ENCODE measurements at places on chromosomes 1 and 21.

- peak; percentile 38 for DNase-seq
Measured at GRCh38 chr1:42961312-42962091, 2.8 kb upstream of the SLC2A1 start.

DNA sequence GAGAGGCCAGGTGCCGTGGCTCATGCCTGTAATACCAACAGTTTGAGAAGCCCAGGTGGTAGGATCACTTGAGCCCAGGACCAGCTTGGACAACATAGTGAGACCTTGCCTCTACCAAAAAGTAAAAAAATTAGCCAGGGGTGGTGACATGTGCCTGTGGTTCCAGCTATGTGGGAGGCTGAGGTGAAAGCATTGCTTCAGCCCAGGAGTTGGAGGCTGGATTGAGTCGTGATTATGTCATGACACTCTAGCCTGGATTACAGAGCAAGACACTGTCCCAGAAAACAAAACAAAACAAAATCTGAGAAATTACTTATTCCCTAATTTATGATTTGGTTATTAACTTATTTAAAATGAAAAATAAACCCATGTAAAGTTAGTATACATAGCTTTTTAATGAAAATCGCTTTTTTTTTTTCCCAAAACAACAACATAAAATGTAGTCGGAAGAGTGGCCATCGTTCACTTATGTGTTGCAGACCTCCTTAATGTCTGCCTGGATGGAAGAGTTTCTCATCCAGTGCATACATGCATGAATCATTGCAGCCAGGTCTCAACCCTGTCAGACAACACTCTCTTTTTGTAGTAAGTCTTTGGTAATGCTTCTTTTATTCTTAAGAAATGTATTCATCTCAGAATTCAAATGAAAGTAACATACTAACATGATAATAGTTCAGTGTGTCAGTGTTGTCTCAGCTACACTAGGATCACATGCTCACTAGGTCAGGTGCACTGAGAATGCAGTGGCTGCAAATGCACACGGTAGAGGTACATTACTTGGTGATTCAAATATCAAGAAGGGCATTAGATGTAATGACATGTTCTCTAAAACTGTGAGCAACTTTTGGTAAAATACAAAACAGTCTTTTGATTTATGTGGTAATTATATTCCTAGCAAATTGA lies 28.0 kb downstream of the ITSN1 start:
- DNase-seq: no peak

- DNase-seq: no peak
Measured at GRCh38 chr1:246454655-246455054, 52.4 kb downstream of the SMYD3 start.

DNA sequence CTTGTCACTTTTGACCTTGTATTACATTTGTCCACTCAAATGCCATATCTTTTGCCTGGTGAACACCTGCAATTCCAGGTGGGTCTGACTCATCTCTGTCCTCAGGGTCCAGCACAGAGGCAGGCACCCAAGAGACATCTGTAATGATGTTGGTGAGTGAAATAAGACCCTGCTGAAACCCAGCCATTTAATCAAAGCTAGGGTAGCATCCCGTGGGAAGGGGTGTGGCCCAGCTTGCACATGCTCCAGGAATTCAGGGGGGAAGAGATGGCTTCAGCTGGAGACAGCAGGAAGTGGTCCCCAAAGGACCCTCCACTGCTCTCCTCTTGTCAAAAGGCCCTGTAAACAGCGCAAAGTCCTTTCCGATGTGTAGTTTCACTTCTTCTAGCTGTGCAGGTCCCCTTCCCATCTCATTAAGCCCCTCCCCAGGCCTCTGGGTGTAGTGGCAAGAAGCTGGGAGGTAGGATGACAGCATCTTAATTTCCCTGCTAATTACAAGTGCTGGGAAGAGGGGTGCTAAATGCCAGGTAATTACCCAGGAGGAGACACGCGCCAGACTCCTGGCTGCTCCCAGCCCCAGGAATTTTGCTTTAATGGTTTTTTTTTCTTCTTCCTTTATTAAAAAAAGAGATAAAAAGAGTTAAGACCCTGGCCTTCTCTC lies 54.4 kb upstream of the TRABD2B start:
- peak; percentile 7 for DNase-seq

DNA sequence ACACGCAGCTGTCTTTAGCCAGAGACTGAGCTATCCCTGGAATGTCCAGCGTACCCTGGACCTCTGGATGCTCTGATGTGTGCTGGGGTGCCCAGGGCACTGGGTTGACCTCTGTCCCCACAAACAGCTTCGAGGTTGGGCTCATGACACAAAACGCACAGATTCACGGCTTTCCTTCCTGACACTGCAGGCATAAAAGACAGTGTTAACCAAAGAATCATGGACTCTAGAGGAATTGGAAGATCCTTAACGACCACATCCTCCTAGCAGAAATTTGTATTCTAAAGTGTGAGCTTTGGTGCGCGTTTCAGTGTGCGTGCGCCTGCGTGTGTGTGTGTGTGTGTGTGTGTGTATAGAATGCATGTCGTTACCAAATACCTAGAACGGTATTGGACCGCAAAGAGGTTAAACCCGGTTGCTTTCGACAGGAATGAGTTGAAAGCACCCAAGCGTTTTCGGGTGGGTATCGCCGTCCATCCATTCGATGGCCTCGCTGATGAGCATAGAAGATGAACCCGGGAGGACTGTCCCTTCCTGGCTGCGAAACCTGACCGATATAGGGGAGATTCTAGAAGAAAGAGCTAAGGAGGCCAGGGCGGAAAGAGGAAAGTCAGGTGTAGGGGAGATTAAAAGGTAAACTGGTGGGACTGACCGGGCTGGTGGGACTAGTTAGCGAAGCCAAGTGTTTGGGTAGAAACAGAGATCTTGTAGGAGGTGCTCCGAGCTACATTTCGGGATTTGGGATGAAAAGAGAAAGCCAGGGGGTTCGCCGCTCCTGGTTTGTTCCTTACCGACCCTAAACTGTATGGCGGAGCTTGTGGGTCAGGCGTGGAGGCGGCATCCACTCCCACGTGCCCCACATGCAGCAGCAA lies 6.8 kb upstream of the LHX9 start:
- peak; percentile 16 for DNase-seq

GRCh38 chr1:56506951-56507491 lies 72.3 kb downstream of the PLPP3 start:
- no peak for DNase-seq

GRCh38 chr1:8512504-8512903 lies 194.6 kb downstream of the SLC45A1 start:
- no peak for DNase-seq

DNA sequence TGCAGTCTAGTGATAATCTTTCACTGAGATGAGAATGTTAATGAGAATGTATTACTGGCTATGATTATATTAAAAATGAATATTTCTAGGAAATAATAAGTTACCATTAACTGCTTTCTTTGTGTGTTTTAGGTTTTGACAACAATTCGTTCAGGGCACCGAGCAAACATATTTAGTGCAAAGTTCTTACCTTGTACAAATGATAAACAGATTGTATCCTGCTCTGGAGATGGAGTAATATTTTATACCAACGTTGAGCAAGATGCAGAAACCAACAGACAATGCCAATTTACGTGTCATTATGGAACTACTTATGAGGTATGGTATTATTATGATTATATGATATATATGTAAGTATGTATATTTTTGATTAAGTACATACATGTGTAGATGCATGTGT lies 37.8 kb upstream of the MPC2 start:
- DNase-seq: no peak

DNA sequence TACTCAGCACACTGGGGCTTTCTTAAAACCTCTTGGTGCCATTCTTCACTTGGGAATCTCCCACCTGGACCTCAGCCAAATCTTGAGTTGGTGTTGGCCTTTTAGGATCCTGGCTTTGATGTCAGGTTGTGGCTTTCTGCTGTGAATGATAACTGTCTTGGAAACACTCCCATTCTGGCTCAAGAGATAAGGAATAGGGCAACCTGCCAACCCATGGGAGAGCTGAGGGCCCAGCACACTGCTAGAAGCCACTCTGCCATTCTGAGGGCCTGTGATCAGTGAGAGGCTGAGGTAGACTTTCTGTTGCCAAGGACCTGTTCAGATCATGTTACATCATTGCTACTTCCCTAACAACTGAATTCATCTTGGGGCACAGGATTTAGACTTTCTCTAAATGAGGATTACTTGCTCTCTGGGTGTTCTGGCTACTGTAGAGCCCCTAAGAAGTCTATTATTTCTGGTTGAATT lies 45.8 kb downstream of the TTC39A start:
- DNase-seq: peak; percentile 78

DNA sequence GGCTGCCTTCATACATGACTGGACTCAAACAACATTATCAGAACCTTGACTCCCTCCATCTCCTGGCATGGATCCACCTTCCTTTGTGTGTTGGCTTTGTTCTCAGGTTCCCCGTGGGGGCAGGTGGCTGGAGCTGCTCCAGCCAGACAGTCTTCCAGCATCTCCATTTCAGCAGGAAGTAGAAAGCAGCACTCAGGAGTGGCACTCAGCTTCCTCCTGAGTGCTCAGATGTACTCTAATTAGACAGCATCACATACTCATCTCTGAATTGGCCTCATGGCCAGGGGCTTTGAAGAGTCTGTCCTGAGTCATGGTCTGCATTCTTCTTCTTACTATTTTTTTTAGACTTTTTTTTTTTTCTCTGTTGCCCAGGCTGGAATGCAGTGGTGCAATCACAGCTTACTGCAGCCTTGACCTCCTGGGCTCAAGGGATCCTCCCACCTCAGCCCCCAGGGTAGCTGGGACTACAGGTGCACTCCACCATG lies 27.9 kb downstream of the OVAAL start:
- DNase-seq: peak; percentile 72

GRCh38 chr1:165882168-165882837 lies 54.9 kb downstream of the UCK2 start:
- DNase-seq: no peak

DNA sequence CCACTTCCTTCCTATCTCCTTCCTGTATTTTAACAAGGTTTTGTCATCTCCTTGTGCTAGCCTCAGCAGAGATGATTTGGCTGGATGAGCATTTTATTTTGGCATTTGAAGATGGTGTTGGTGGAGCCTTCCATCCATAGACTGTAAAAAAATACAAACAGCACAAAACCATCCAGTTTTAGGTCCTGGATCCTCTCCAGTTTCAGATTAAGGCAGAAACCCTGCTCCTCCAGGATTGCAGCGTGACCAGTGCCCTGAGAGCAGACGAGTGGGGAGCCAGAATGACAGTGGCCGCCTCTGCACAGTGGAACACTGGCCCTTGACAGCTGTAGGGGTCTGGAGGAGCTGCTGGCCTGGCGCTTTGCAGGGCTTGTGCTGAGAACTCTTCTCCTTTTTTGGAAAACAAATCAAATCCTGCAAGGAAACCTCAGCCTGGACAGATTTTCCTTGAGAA lies 72.2 kb upstream of the GADD45A start:
- peak; percentile 23 for DNase-seq

- no peak for DNase-seq
Measured at GRCh38 chr1:26358411-26359384, 4.8 kb upstream of the CRYBG2 start.

DNA sequence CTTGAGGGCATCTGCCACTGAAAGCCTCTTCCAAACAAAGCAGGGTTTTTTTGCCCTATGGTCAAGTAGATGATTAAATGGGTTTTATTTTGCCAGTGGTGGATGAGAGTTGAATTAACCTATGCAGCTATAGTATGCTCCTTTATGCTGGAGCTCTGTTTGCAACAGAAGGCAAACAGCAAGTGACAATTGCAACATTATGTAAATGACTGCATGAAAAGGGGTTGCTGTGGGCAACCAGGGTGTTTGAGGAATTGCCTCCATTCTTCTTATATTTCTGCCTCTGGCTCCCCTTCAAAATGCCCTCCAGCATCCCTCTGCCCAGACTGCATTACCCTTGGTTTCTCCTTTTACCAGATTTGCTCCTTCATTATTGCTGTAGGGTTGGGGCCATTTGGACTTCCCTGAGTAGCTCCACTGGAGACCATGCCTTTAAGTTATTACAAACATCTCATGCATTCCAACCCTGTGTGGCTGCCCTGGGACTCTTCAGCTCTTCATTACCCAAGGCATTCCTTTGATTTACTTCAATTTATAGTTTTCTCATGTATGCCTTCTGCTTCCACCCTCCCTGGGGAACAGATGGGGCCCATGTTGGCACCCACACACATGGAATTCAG lies 398.4 kb downstream of the PRDM2 start:
- DNase-seq: peak; percentile 12

DNA sequence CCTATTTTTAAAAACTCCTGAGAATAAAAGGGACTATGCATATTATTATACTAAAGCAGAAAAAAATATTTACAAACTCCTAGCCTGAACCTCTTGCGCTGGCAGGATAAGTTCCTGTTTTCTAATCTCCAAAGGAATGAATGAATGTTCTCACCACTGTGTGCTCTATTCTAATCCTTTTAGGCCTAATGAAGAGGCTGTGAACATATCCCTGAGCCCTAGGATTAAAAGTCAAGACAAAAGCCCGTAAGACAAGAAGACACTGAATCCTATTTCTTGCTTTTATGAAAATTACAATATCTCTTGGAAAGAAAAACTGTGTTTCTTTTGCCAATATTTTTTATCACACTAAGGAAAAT lies 317.5 kb downstream of the HHAT start:
- no peak for DNase-seq

GRCh38 chr1:93605026-93605568 lies 76.5 kb downstream of the BCAR3 start:
- no peak for DNase-seq

- peak; percentile 46 for DNase-seq
Measured at GRCh38 chr1:234853906-234854644, 244.1 kb upstream of the IRF2BP2 start.

DNA sequence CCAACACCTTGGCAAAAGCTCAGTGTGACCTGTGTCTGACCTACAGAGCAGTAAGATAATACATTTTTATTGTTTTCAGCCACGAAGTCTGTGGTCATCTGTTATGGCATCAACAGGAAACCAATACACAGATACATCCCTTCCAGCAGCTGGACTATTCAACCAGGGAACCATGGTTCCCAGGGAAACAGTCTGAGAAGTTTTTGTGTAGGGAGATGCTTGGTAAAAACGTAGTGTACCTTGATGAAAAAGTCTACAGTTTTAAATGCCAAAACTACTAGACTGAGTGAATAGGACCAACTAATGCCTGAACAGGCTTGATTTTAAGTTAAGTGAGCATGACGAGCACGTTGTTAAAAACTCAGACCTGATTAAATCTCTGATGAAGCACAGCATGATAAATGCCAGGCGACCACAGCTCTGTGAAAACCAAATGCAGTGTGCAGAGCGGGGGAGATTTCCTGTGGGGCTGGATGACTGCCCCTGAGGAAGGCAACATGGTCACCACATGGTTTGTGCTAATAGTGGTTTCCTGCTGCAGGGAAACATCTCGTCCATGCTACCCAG lies 228.9 kb downstream of the TNR start:
- DNase-seq: peak; percentile 72

- no peak for DNase-seq
Measured at GRCh38 chr1:194903524-194903923, 1704.7 kb downstream of the KCNT2 start.

GRCh38 chr21:33377221-33377920 lies 25.8 kb upstream of the IFNGR2 start:
- no peak for DNase-seq

- DNase-seq: no peak
Measured at GRCh38 chr1:6101826-6102531, 56.3 kb downstream of the KCNAB2 start.

DNA sequence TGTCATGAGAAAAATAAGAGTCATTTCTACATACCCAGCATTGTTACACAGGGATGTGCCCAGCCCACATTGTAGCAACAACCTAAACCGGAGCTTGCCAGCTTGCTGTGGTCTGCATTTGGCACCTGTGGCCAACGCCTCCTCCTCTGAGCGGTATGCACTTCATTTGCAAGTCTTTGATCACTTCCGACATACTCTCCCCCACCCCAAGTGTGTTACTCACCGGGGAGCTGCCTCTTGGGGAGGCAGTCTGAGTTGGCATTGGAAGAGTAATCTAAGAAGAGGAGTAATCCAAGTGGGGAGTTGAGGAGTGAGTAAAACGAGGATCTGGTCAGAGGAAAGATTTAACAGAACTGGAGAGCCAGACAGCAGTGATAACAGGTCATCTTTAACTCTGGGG lies 3.8 kb downstream of the BCL9 start:
- DNase-seq: peak; percentile 97
